ENCODE measurements at places on chromosomes 4 and X.
A peak's percentile ranks its signal among the peaks of the same experiment; 100 is the strongest.

- DNase-seq: no peak
These were observed 2282.6 kb downstream of the ARAP2 start for GRCh38 chr4:33961761-33962160.

- DNase-seq: no peak
These were observed 512.0 kb upstream of the NR3C2 start for GRCh38 chr4:148954011-148954749.

DNA sequence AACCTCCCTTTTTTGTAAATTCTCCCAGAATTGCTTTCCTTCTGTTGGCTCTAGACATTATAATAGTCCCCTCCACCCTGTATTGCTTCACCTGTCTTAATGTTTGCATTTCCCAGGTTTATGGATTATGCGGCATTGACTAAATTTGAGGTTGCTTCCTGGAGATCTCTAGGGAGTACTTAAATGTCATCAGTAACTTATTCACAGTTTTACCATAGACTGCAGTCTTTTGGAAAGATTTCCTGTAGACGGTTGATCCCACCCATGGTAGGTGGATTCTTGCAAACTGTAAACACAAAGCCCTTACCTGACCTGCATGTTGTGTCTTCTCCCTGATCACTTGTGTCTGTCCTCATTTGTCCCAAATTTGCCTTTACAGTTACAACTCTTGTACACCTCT lies 6.2 kb upstream of the NOX1 start:
- no peak for DNase-seq

DNA sequence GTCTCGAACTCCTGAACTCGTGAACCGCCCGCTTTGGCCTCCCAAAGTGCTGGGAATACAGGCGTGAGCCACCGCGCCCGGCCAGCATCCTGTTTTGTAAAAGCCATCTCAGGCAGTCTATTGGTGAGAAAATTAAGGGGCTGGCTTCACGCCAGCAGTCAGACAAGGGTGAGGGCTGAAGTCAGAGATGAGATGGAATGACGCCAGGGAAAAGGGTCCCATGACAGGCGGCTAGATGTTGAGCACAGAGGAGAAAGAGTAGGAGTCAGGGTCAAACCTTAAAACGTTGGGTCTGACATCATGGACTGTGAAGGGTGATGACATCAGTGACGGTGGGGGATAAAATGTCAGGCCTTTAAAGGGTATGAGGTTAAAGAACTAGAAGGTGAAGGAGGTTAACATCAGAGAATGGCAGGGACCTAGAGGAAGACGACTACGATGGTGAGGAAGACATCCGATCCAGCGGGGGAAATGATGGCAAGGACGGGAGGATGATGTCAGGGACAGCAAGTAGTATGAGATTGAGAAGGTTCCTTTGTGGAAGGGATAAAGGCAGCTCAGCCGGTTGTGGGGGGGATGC lies 504 bp upstream of the RBM3 start:
- peak; percentile 60 for DNase-seq

DNA sequence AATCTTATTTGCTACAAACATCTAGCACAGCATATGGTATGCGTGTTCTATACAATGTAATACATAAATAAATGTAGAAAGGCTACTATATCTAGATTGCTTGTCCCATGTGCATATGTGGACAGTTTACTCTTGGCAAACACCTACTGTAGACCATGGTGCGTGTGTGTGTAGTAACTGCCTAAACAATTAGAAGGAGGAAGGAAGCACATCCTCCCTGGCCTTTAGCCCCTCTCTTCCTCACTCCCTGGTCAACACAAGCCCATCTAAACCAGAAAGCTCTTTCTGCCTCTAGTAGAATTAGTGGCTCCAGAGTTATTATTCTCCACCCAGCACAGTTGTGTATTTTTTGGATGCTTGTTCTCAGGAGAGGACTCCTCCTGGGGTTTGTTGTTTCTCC lies 73.9 kb downstream of the KDR start:
- no peak for DNase-seq

DNA sequence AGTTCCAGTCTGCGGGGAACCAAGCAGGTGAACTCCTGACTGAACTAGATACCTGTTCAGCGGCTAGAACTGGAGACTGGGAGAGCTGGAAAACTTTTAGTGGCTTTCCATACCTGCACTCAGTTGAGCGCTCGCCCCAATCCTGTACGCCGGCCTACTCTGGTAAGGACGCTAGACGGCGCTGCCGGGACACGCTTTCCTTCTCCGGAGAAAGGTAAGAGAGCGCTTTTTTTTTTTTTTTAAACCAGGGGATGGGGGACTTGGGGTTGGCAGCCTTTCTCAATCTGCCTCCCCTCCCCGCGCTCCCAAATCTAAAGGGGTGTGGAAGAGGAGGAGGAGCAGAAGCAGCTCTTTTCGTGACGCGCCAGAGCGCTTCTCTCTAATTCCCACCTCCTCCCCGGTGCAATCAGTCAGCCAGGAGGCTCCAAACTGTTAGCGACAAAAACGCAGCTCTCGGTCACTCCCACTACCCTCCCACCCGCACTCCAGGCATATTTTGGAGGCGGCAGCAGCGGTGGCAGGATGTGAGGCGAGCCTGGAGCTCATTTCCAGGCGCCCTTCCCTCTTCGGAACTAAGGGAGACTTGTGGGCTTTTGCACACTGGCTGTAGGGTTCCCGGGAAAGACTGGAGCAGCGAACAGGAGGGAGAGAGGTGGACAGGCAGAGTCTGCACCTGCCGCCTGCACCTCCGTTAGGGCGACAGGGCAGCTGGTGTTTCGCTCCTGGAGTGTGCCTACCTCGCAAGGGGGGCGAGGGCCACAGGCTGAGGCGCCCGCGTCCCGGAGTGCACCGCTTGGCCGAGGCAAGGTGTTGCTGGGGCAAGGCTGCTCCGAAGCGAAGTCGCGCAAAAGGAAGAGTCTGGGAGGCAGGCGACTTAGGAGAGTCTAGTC lies at the start of gene IL1RAPL2:
TSS of gene IL1RAPL2 (plus strand) at position 409 of the 890 bp plus-strand sequence.
- DNase-seq: no peak

- no peak for DNase-seq
These were observed 161.8 kb upstream of the MAP3K15 start for GRCh38 chrX:19677121-19677520.

DNA sequence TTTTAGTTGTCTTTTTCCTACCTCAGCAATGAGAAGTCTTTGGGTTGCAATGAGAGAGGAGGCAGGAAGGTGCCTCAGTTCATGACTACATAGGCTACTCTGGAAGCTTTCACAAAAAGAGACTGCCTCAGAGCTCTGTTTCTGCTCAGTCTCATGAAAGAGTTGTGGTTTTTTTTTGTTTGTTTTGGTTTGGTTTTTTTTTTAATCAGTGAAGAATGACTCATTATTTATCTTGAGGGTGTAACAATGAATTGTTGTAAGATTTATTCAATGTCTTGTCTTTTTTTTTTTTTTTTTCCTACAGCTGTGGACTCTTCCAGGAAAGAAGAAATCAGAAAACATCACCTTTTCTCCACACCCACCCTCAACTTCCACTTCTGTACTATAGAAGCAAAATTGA lies 67.5 kb upstream of the CXCL13 start:
- no peak for DNase-seq

DNA sequence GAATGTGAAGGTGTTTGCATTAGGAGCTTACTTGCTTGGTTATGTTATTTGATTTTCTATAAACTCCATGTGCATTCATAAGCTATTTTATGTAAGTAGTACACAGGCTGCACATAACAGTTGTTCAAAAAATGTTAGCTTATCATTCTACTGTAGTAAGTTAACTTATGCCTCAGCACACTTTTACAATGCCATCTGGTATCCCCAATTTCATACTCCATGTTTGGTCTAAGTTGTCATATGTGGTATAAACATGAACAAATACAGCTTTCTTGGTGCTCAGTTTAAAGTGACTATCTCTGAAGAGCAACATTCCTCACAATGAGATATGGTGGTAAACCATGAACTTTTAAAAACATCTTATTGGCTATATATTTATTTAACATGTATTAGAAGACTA lies 104.3 kb upstream of the LEF1 start:
- no peak for DNase-seq

GRCh38 chr4:27194599-27195176 lies 334.0 kb downstream of the STIM2 start:
- no peak for DNase-seq

DNA sequence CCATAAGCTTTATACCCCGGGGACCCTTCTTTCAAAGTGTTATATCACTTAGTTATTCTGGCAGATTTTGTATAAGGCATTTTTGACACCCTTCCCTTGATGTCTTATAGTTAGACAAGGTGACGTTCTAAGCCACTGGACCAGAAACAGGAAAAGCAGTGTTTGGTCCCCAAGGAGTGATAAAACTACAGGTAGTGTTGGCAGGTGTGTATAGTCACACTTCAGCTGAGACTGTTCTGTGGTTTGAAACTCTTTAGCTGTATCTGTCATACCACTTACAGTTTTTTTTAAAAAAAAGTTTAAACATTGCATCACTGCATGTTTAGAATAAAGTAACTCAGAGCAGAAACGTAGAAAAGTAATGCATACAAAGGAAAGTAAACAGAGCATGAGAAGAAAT lies 48.5 kb downstream of the TLL1 start:
- no peak for DNase-seq

- no peak for DNase-seq
These were observed 53.3 kb upstream of the SLC10A4 start for GRCh38 chr4:48429709-48430474.

- DNase-seq: peak; percentile 70
These were observed 18.4 kb upstream of the LDB2 start for GRCh38 chr4:16916719-16917337.

DNA sequence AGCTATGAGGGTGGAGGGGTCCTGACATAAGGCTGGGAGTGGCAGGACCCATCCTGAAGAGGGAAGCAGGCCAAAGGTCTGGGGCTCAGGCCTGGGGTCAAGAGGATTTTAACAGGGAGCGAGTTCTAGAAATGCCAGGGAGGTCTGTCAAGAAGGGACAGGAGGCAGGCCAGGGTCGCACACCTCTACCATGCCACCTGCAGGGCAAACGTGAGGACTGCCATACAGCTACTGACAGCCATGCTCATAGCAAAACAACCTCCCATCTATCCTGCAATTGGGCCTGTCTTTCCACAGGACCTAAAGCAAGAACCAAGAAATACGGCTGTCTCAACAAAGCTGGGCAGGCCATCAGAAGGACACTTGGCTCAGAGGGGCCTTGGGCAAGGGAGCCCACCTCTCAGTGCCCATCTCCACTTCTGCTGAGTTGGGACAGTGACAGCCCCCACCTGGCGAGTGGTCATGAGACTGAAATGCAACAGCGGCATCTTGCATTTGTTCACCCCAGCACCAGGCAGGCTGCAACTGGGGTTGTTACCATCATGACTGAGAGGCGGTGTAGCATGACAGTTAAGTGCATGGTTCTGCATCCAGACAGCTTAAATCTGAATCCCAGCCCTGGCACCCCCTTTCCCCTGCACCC lies 92.7 kb downstream of the WFS1 start:
- DNase-seq: no peak

DNA sequence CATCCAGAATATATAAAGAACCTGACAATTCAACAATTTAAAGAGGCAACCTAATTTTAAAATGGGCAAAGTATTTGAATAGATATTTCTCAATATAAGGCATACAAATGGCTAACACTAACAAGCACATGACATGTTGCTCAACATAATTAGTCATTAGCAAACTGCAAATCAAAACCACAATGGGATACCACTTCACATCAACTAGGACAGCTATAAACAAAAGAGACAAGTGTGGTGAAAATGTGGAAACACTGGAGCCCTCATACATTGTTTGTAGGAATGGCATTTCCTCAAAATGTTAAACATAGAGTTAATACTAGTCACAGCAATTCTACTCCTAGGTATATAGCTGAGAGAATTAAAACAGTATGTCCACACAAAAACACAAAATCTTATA lies 96.7 kb downstream of the CORIN start:
- DNase-seq: peak; percentile 86

DNA sequence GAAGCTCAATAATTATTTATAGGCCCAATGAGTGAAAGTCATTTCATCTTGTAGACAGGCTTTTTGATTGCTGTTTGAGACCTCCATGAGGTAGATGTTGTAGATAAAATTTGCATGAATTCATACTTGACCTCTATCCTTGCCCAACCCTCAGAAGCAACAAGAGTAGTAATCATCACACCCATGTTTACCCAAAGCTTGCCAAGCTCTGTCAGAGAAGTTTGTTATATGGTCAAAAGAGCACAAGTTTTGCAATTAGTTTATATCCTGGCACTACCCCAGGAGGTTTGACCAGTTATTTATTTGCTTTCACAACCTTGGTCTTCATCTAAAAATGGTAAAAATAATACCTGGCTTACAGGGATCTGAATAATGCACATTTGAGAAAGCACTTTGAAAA lies 20.7 kb downstream of the ADH7 start:
- DNase-seq: no peak

DNA sequence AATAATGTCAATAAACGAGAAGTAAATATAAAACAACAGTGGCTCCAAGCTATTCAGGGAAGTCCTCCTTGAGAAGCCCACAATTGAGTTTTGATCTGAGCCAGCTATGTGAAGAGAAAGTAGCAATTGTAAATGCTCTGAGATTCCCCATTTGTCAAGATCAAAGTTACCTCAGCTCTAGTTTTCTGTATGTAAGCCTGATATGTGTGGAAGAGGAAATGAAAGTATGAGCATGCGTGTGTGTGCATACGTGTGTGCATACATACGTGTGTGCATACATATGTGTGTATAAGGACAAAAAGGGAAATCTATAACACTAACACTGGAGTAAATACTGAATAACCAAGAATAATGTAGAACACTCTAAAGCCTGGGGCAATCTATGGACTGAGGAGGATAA lies 130.3 kb downstream of the SCFD2 start:
- DNase-seq: no peak

- DNase-seq: no peak
These were observed 129.5 kb downstream of the TSPAN5 start for GRCh38 chr4:98528882-98529281.

GRCh38 chrX:24979081-24979480 lies 36.7 kb downstream of the ARX start:
- DNase-seq: no peak

All from suppressor macrophage treated with lipopolysaccharide for 1 hour (primary cell).